ENCODE measurements at places on chromosomes 7 and 10.

- no peak for DNase-seq
These were observed 131.5 kb downstream of the OAT start for GRCh38 chr10:124287071-124287685.

GRCh38 chr7:96538632-96539031, 171.0 kb downstream of the SEM1 start:
- no peak for DNase-seq

- no peak for DNase-seq
These were observed 359.0 kb downstream of the ADRA2A start for GRCh38 chr10:111435871-111436270.

DNA sequence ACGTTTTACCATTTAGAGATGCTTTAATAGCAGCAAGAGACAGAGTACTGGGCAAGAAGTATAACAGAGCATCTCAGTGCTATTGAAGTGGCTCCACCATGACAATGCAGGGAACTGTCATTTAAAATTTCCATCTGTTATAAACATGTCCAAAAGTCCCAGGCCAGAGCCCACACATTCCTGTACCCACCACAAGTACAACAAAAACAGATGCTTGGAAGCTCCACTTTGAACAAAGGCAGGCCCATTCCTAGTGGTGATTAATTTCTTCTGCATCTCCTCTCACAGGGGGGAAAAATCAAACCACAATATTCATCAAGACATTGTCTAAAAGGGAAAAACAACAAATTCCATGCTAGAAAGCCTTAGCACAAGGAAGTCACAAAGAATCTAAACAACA, 627.9 kb downstream of the PARD3 start:
- no peak for DNase-seq

GRCh38 chr10:5147981-5148677, 36.8 kb downstream of the AKR1C8 start:
- DNase-seq: no peak

GRCh38 chr7:107563775-107564552, at the start of the genes COG5 and DUS4L:
Gene COG5, minus strand, starts transcription at chr7:107563920. Its CDS starts 24 bp downstream, at chr7:107563896.
Gene DUS4L, plus strand, starts transcription at chr7:107563971. Its CDS starts 3,100 bp downstream, at chr7:107567071.
- DNase-seq: no peak

GRCh38 chr10:132420981-132421846, 24.2 kb downstream of the PWWP2B start:
- DNase-seq: no peak

All from NCI-H1436 treated with DMSO at 0.1 percent for 48 hours (cell line).